ENCODE measurements at places on chromosomes 6 and 20.

- no peak for DNase-seq
Measured at GRCh38 chr20:35837577-35838195, 65.9 kb downstream of the PHF20 start.

DNA sequence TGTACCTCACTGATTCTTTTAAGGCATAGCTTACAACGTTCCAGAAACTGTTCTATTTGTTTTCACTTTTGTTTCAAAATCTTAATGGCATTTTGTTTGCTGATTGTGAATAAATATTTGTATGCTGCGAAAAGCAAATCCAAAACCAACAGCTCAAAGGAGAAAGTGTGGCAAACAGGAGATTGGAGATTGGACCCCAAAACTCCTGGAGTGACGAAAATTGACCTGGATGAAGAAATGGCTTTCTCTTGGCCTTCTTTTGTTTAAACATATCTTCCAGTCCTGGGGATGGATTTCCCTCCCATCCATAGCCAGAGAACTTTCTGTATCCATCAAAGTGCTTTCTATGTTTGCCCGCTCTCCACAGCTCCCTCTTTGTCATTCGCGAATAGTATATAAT, 2.8 kb upstream of the CTCFL start:
- no peak for DNase-seq

- no peak for DNase-seq
Measured at GRCh38 chr6:21536280-21536766, 57.2 kb upstream of the SOX4 start.

DNA sequence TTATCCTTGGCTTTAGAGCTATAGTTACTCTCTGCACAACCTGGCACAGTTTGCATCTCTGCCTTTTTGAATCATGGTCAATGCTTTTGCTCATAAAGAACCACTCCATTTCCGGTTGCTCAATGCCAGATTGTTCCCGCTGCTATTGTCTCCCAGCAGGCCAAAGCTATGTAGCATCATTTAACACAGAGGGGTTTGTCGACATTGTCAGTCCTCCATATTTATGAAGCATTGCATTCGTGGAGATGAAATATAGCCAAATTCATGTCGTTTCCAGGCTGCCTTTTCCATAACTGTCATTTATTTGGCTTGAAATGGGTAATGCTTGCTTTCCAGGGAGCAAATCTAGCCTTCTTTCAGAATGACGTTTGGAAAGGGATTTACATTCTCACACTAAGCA, 598.8 kb downstream of the EPHA7 start:
- no peak for DNase-seq

- DNase-seq: no peak
Measured at GRCh38 chr6:41373919-41374617, 38.7 kb downstream of the NCR2 start.

DNA sequence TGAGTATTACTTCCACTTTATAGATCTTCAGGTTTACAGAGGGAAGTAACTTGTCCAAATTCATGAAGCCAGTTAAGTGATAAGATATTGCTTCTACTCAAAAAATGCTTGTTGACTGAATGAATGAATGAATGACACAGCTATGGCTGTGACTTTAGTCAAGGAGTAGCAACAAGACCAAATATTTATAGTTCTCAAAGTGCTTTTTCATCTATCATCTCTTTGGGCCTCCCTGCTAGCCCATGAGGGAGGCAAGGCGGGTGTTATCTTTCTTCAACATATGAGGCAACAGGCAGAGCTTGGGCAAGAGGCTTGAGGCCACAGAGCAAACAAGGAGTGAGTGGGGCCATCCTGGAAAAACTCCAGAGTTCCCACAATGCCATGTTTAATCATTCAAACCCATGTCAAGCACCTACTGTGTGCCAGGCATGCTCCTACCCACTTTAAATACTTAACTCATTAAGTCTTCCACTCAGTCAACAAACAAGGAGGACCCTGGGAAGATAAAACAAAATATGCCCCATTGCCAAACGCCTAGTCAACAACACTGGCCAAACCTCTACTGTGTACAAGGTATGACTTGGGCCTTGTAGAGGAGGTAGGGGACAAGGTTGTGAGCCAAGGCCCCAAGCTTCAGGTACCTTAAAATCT, 15.9 kb downstream of the BCL2L1 start:
- DNase-seq: no peak

GRCh38 chr6:25655723-25656122, 3.7 kb downstream of the SCGN start:
- no peak for DNase-seq

GRCh38 chr6:144285548-144285797, 338 bp downstream of the UTRN start:
- DNase-seq: no peak
